ENCODE measurements at places on chromosomes 6 and 20.

DNA sequence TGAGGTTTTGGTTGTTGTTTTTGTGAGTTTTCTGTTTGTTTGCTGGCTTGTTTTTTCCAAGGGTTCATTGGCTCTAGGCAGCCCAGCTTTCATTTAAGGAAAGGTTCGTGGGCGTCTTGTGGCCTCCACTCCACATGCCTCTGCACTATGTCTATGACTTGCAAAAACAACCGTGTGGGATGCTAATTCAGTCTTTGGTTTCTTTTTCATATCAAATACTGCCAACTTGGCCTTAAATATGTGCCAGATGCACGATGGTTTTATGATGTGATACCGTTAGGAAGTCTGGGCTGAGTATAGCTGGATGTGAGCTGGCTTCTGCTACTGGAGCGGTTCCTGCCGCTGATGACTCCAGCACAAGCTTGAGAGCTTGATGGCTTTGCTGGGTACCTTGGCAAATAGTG lies 96.3 kb downstream of the BMP2 start:
- DNase-seq = no peak

- DNase-seq = no peak
Observed at GRCh38 chr6:16058929-16059345, 69.9 kb upstream of the MYLIP start.

DNA sequence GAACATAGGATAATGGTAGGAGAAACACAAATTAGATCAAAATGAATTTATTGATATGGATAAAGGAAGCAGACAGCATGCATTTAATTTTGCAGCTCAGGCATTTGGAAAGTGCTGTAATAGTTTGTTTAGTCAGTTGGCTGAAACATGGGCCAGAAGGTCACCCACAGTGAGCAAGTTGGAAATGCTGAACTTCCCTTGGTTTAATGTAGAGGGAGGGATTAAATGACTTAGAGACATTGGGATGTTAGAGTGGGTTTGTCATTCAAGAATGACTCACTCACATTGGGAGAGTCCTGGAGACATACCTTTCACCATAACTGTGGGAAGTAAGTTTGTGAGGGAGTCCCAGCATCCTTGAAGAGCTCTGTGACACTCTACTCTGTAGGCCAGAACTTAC lies 231.5 kb upstream of the PLCB4 start:
- DNase-seq = peak; percentile 72

DNA sequence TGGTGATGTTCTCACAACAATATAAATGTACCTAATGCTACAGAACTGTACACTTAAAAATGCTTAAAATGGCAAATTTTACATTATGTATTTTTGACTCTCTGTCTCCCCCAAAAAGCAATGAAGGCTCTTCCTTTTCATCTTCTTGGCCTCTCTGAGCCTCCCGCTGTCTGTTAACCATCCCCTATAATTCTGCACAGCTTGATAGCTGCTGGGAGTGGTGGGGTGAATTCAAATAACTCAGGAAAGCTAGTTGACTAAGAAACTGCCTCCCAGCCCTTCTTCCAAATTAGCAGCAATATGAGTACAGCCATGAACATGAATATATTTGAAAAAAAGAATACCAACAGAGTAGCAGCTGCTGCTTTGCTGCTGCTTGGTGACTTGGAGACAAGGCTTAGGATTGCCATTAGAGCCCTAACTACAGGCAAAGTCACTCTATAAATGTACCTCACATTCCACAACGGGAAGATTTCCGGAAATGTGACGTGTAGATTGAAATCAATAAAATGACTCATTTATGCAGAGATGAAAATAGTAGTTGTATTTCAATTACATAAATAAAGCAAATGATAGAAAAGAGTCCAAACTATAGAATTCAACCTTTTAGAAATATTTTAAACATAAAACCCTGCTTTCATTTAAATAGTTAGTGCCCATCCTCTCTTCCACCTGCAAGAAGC lies 200.1 kb upstream of the HEY2 start:
- no peak for DNase-seq

GRCh38 chr6:22149096-22149495 lies 147.7 kb downstream of the PRL start:
- no peak for DNase-seq

DNA sequence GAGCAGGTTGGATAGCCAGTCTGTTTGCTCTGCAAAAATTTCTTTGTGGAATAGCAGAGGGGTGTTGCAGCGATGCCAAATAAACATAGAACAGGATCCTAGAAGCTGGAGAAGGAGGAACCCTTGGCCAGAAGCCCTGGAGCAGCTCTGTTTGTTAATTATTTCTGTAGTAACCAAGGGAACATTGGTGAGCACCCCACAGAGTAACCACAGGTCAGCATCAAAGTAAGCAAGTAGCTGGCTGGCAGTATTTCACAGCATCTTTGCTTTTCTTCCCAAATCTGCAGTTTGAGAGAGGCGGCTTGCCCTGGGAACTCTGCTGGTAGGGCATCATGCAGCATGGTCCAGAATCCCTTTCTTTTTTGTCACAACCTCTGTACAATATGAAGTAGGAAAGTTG lies 12.7 kb upstream of the APMAP start:
- no peak for DNase-seq

DNA sequence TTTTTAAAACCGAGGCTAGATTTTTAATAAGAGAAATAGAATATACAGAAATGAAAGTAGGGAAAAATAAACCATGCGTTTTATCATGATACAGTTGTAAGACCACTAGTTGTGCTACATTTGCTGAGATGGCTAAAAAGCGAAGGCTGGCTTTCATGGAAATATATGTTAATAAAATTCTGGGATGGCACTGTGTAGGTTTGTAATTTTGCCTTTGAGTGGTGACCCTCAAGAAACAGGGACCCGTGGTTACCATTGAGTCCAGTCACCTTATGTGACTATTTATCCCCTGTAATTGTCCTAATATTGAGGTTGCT lies 233.8 kb downstream of the ARHGAP18 start:
- DNase-seq = no peak

DNA sequence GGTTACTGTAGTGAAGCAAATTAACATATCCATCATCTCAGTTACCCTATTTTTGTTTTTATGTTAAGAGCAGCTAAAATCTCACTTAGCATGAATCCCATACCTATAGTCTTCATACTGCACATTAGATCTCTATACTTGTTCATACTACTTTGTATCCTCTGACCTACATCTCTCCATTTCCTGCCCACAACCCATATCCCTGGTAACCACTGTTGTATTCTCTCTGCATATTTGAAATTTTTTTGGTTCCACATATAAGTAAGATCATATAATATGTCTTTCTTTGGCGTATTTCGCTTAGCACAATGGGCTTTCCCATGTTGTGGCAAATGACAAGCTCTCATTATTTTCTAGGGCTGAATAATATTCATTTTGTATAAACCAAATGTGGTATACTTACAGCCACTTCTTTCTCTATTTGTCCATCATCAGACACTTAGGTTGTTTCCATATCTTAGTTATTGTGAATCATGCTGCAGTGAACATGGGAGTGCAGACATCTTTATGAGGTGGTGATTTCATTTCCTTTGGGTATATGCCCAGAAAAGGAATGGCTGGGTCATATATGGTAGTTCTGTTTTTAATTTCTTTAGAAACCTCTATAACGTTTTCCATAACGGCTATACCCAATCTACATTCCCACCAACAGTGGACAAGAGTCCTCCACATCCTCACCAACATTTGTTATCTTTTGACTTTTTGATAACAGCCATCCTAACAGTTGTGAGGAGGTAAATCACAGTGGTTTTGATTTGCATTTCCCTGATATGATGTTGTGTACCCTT lies 39.8 kb downstream of the BACH2 start:
- DNase-seq = peak; percentile 56

DNA sequence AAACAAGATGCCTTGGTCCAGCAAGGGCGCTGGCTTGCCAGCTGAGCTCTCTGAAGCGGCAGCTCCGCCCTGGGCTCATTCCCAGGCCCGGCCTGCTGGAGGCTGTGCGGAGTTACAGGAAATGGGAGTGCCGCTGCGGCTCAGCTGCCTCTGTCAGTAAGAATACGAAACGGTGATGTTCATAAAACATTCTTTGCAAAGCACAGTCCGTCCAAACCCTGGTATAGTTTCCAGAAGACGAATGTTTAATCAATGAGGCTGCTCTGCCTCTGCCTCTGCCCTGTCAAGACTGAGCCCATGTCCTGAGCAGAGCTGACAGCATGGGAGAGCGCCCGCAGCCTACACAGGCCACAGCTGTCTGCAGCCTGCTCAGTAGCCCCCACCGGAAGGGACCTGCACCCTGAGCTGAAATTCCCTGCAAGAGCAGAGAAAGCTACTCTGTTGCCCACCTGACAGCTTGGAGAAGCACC lies 153.3 kb upstream of the SNX9 start:
- peak; percentile 67 for DNase-seq

GRCh38 chr6:100469101-100469859 lies 4.6 kb upstream of the SIM1 start:
- no peak for DNase-seq

- no peak for DNase-seq
Observed at GRCh38 chr6:39590871-39591393, 134.3 kb downstream of the KIF6 start.

GRCh38 chr6:26215585-26216358 lies 128.5 kb downstream of the HFE start:
- DNase-seq = no peak

- no peak for DNase-seq
Observed at GRCh38 chr6:130381459-130382380, 15.9 kb downstream of the TMEM200A start.

GRCh38 chr6:3457710-3458602 lies 1.1 kb upstream of the SLC22A23 start:
- no peak for DNase-seq

All from skeletal muscle cell (primary cell).